ENCODE measurements at places on chromosomes 16 and 17.

GRCh38 chr16:6252541-6252940, 1080.1 kb upstream of the RBFOX1 start:
- DNase-seq, result no peak

- no peak for DNase-seq
These were observed 1.4 kb downstream of the FBXO31 start for GRCh38 chr16:87382023-87382785.

GRCh38 chr16:17511340-17511739, 40.6 kb upstream of the XYLT1 start:
- DNase-seq, result no peak

GRCh38 chr16:2724816-2725348, 4.9 kb upstream of the PRSS27 start:
- no peak for DNase-seq

GRCh38 chr17:8408371-8408770, 10.7 kb upstream of the RNF222 start:
- DNase-seq, result no peak

DNA sequence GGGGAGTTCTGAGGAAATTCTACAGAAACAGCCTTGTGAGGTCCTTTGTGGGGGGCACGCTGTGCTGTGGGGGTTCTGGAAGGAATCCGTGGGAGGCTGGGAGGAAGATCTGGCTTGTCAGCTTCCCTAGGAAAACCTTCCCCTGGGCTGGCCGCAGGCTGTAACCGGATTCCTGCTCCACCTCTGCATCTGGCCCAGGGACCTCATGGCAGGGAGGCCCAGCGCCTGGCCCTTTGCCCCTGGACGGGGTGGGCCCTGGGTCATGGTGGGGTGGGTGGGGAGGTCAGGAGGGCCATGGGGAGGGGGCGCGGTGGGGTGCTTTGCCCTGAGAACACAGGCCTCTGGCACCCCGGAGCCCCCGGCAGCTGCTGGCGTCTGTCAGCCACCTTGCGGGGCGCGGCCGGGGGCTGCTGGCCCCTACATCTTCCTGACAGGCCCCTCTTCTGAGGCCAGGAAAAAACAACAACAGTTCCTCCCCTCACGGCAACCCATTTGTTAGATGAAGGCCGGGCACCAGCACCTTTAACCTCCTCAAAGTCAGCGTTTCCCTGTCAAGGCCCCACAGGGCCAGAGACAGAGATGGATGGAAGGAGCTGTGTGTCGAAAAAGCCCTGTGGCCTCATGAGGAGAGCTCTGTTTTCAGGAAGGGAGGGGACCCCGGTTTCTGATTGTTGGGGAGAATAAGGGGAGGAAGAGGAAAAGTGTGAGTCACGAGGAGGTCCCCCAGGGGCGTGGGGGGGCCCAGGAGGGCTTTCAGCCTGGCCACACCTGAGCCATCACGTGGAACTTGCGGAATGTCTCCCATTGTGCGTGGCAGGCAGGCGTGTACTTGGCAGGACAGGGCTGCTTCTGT, 3.6 kb upstream of the MEOX1 start:
- no peak for DNase-seq

DNA sequence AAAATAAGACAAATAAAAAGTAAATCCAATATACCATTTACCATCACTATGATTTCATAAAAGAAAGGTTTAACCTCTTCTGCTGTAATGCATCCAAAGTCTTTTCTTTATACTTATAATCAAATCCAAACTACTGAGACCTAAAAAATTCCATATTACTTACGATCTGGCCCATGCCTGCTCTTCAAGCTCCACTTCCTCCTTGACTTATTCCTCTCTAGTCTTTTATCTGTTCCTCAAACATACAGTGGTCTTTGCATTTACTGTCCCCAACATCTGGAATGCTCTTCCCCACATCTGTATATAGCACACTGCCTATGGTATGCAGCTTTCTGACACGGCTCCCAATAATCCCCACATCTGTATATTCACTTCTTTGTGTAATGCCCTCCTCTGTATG, 33.8 kb downstream of the PCTP start:
- no peak for DNase-seq

Data from activated T-cell treated with anti-CD3 and anti-CD28 coated beads for 4 hours (primary cell).